ENCODE measurements at places on chromosomes 6 and 20. TPM values are rescaled to one million over a fixed set of nuclear protein-coding genes. Genes with fewer than 3 reads are reported as not detected.
A peak's percentile ranks its signal among the peaks of the same experiment; 100 is the strongest.

DNA sequence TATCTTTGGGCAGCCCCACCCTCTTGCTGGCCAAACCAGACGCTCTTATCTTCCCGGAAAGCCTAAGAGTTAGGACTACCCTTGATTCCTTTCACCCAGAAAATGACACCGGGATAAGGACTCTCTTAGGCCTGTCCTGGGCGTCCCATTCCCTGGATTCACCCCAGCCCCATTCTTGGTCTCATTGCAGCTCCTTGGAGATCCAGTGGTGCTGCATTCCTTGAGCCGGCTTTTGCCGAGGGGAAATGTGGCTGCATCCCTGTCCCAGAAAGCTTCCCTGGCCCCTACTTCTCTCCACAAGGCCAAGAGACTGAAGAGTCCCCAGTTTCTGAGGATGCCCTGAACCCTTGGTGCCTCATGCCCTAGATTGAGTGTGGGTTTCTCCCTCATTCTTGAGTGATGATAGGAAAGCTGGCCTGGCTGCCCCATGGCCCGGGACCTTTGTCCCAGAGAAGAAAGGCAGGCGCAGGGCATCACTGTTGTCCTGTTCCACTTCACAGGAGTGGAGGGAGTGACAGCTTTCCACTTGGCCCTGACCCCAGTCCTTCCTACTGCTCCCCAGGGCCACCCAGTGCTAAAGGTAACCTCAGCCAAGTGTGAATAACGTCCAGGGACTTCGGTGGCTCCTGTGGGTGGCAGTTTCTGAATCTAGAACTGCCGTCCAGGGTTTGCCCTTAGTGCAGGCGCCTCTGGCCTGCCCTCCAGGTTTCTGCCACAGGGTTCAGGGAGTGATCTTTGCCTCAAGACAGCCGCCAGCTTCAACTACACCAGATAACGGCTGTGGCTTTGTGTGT lies 42.7 kb upstream of the MYL9 start:
- no peak for DNase-seq

TCFL5 gene
- total RNA-seq, result 27.9 TPM

DNA sequence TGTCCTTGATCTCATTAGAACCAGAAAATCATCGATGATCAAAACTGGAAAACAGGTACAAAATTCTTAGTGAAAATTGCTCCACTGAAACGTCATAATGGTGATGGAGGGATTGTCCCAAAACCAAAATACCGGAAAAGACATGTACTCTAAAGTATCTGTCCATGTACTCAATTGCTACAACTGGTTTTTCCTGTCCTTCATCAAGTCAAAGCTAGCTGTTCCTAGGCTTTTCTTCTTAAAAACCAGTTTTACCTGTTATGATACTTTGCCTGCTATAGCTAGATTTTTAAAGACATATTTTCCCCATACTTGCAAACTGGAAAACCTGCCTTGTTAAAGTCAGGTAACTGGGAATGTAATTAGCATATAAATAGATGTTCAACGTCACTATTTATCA lies 50.5 kb upstream of the LRRC1 start:
- DNase-seq, result no peak

DNA sequence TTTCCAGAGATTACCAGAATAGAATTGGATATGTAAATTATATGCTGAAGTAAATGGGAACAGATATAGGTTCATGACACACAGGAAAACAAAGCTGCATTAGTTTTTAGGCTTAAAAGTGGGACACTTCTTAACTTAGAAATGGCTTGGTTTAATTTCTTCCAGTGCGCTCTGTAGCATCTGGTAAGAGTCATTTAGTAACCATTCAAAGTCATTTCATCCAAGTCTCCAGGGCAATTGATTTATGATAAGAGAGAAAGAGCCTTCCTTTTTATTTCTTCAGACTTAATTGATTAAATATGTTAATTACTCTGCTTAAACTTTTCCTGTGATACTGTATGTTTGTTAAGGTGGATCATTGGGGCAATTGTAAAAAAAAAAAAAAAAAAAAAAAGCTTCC lies 368.0 kb downstream of the DOK5 start:
- no peak for DNase-seq

DNA sequence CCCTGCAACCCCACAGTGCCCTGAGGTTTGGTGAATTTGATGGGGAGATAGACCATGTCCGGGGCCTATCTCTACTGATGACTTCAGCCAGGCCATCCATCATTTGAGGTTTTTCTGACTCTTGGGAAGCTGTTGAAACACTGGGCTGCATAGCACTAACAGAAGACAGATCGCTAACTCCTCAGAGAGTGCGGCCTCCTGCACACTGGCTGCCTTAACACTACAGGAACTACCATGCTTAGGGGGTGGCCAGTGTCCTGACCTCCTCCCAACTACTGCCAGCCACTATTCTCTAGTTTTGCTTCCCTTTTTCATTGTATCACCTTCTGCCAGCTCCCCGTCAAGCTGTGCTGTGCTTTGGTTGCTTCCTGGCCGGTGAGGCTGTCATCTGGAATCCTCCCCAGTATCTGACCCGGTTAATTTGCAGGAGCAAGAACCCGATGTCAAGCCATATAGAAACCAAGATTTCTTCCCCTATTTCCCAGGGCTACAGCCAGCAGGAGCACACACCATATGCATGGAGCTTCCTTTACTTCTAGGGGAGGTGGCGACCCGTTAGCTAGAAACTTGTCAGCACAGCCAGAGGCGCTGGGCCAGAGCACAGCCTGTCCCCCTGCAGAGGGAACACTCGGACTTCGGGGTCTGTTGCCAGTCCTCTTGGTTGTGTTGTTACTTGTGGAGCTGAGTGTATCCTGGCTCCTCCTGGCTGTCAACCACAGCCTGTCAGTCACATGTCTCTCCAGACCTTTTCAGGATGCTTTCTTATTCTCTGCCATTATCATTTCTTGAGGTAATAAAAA lies 57.3 kb upstream of the TRAF3IP2 start:
- DNase-seq, result no peak

PPP1R16B gene
- 0.33 TPM for total RNA-seq

DNA sequence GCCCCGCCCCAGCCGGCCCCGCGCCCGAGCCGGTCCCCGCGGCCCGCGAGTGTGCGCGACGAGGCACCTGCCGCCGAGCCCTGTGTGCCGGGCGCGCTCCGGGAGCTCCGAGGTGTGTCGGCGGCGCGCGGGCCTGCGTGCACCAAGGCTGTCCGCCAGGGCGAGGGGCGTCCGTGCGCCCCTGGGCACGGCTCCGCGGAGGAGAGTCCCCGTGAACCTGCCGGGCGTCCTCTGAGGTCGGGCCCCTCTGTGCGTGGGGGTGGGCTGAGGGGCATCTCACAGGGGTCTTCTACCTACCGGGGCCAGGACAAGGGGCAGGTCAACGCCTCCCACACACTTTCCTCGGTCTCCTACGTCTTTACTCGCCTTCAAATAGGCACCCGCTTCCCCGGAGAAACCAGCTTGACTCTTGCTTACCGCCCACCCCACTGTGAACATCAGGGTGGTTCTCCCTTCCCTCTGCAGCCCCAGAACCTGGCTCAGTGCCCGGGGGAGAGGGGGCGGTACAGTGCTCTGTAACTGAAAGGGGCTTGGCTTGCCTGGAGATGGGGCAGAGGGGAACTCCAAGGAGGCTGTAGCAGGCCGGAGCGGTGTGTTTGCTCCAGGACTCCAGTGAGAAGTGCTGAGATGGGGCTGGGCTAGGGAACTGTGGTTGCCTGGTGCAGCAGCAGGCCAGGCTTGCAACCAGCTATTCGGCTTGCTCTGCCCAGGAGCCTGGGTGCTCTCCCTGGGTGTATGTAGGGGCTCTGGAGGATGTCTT lies at the start of gene SAMD10:
Gene SAMD10, minus strand, starts transcription at position 86 of the 760 bp plus-strand sequence. CDS start 175 bp downstream, outside the sequence.
- no peak for DNase-seq

- DNase-seq, result peak; percentile 2
Measured at GRCh38 chr6:156109713-156110112, 654.1 kb upstream of the NOX3 start.

Measured in fibroblast of the aortic adventitia (primary cell).